Right ventricle myocardium superior (tissue), 1 donor: ENCODE measurements at places on chromosomes 4 and X.

- DNase-seq, result no peak
Measured at GRCh38 chr4:159197260-159197884, 94.5 kb downstream of the RAPGEF2 start.

DNA sequence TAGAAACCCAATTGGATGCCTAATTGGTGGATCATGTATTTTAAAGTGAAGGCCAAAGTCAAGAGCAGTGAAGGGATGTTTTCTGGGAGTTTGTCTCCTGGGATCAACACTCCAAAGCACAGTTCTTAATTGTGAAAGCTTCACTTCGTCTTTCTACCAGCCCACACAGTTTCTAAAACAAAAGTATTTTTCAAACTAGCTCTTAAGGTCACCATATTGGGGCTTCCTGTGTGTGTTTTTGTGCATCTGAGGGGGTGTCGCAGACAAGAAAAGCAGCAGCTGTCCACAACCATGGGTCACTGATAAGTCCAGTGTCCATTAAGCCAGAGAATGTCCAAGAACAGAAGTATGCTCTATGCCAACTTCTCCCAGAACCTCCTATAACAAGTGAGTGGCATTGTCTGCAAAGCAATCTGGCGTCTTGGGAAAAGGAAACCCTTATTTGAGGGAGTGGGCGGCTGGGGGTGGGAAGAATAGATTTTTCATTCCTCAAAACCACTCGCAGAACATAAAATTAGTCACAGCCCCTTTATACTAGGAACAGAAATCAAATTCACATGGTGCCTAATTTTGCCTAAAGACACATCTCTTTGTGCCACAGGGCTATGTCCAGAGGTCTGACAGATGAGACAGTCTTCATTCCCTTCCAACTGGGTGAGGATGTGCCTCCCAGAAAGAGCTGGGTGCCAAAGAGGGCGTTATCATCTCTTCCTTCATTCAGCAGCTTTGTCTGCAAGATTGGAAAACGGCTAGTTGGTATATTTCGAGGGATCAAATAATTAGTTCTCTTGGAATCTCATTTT is 610.4 kb downstream of the BCOR start:
- no peak for DNase-seq

DNA sequence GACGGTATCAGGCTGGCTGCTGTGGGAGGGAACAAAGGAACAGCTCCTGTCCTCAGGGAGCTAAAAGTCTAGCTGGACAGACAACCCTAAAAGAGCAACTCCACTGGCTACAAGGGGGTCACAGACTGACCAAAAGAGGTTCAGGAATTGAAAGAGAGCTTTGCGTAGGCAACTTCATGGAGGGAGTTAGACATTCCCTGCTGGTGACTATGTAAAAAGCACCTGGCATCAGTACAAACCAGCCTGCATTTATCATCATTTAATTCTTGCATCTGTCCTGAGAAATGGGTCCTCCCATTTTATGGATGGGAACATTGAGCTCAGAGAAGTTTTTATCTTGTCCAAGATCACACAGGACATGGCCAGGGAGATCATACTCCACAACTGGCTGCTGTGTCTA is 1.4 kb upstream of the LGI2 start:
- DNase-seq, result no peak

- DNase-seq, result no peak
Measured at GRCh38 chr4:72136429-72136828, 104.6 kb downstream of the NPFFR2 start.

GRCh38 chr4:122882857-122883735 is 39.3 kb downstream of the NUDT6 start:
- no peak for DNase-seq

GRCh38 chr4:20062054-20062453 is 189.7 kb upstream of the SLIT2 start:
- no peak for DNase-seq

GRCh38 chrX:66221856-66222255 is 57.8 kb downstream of the HEPH start:
- DNase-seq, result no peak

DNA sequence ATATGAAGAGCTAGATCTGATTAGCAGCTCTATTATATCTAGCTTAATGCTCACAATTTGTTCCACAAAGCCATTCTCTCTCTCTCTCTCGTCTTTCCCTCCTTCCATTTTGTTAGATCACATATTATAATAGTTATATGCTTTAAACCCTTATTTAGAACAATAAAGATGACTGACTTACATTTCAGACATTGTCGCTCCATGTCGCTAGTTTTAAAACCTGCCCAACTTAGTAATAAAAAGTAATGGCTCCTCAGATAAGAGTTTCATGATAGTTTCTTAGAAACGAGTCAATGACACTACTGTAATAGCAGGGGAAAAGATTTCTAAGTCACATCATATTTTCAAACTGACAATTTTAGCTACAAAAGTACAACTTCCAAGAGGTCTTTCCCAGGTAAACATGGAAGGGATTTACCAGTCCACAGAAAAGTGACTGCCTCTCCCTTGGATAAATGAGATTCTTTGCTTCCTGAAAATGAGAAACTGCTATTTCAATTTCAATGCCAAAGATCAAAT is 38.5 kb upstream of the YTHDC1 start:
- DNase-seq, result no peak

DNA sequence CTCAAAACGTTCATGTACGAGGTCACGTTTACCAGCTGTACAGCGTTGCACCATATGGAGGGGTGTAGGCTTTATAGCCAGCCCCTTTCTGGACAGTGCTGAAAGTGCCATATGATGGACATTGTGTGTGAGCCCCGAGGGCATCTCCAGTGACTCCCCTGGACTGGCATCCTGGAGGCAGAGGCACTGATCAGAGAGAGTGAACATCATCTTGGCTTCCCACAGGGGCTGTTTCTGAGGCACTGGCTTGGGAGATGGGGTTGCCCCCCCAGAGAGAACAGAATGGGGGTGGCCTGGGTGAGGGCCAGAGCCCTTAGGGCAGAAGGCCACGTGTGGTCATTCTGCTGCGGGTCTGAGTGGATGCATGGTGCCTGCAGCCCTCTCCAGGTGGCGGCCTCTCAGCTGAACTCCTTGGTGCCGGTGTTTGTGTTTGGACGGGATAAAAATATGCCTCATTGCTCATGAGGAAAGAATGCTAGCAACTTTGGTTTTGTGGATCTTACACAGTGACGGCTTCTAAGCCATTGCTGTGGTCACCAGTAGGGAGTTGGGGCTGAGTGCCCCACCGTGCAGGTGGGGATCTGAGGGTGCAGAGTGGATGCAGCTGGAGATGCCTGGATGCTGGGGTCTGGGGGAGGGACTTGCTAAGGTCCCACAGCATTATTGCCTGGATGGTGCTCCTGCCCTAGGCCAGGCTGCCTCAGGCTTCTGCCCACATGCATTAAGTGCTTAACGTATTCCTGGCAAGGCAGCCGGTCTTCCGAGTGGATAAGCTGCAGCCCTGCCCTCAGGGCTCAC is 3.4 kb downstream of the WFS1 start:
- peak; percentile 39 for DNase-seq

DNA sequence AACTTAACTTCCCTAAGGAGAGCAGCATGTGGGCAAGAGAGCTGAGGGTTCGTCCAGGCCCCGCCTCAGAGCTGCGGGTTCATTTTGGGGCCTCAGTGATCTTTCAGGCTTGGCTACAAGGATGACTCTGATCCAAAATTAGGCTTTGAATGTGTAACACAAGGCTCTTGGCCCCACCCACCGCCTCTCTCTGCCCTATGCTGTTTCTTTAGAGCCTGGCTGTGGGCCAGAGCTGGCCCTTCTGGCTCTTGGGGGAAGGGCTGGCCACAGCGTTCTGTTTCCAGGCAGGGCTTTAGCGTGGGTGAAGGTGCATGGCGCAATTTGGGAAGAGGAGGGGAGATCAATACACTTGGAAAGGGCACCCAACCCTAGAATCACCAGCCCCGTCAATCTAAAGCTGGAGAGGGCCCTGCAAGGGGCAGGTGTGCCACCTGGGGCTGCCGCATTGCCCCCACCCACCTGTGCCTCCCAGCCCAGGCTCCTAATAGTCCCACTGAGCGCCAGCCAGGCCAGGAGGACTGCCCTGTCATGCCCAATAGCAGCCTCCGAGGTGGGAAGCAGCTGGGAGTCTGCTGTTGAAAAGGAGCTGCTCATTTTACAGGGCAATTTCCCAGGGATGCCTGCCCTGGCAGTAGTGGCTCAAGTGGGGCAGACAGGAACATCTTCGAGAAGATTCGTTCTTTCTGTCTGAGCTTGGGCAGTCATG is 84.5 kb upstream of the MAML3 start:
- DNase-seq, result peak; percentile 95

- no peak for DNase-seq
Measured at GRCh38 chr4:38695809-38696208, 31.8 kb downstream of the KLF3 start.

GRCh38 chr4:166458756-166459155 is 585.7 kb downstream of the TLL1 start:
- DNase-seq, result no peak

- DNase-seq, result no peak
Measured at GRCh38 chr4:6086846-6087245, 68.6 kb upstream of the C4orf50 start.

DNA sequence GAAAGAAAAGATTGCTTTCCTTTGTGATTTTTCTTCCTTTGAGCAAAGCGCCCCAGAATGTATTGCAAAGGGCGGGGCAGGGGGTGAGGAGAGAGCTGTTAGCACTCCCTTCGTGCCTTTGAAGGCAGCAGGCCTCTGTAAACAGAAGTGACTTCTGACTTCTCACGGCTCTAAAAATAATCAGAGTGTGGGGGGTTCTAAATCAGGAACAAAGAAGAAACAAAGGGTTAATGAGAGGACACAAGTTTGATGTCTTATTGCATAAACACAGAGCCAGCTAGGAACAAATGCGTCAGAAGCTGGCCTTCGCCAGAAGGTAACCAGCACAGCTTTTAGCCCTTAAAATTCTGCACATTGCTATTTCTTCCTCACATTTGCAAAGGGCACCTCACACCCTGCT is 626.2 kb downstream of the MID1IP1 start:
- DNase-seq, result no peak

DNA sequence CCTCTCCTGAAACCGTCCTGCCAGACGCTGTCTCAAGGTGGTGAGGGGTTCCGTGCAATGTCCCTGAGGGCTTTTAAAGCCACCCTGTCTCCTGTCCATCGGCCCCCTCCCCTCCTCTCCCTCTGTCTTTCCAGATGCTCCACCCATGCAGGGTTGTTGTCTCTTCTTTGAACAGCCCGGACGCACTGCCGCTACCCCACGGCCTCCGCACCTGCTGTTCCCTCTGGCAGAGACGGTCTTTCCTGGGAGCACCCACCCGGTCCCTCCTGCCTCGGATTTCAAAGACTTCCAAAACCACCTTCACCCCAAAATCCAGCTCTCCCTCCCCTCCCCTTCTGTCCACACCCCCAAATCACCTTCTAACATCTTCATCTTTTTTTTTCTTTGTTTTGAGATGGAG is 4.1 kb upstream of the ASMT start:
- no peak for DNase-seq

- DNase-seq, result no peak
Measured at GRCh38 chr4:102593147-102593546, 92.0 kb downstream of the NFKB1 start.

DNA sequence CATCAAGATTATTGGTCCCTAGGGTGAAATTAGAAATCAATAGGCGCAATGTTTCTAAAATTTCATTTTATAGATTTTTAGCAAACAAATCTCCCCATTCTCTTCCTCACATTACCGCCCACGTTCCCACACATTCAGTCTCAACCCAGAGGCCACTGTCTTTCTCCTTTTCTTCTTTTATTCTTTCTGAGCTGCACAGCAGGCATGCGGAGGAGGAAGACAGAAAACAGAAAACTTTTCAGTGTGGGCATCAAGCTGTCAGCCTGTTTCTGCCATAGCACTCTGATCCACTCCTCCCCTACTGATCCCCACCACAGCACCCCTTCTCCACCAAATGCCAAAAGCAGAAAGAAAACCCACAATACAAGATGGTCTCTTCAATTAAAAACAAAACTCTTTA is 94.8 kb upstream of the ADAMTS3 start:
- DNase-seq, result no peak

DNA sequence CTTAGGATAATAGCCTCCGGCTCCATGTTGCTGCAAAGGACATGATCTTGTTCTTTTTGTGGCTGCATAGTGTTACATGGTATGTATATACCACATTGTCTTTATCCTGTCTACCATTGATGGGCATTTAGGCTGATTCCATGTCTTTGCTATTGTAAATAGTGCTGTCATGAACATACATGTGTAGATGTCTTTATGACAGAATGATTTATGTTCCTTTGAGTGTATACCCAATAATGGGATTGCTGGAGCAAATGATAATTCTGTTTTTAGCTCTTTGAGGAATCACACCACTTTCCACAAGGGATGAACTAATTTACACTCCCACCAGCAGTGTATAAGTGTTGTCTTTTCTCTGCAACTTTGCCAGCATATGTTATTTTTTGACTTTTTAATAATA is 4.6 kb downstream of the RAB33B start:
- no peak for DNase-seq

DNA sequence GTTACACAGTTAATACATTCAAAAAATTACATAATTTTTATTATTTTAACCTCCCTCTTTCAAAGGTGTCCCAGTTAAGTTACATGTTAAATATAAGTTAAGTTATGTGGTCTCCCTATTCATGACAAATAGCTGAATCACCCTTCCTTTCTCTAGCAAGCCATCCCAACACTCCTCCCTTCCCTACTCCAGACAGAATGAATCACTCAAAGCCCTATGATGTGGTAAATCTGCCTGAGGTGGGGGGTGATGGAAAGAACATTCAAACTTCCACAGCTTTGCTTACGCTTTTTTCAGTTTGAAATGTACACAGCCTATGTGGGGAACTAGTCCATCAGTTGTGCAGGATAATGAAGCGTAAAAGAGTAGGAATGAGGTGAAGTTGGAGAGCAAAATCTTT is 90.2 kb downstream of the CXCL13 start:
- DNase-seq, result no peak
